ENCODE measurements at places on chromosomes 6 and 20.

- no peak for DNase-seq
These were observed 37.0 kb upstream of the EMILIN3 start for GRCh38 chr20:41403604-41404003.

DNA sequence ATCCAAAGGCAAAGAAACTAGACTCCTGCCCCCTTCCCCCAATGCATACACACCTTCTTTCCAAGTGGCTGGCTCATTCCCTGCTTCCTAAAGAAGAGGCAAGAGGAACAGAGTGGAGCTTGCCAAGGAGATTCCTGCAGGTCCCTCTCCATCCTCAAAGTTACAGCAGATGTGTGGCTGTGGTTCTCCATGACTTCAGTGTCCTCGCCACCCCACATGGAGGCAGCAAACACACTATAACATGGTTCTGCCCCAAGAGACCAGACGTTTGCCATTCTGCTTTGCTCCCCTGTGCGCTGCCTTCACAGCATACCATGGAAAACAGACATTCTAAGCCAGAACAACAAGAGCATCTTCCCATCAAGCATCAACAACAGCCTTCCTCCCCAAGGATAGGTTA is 84.4 kb downstream of the BACH2 start:
- no peak for DNase-seq

- no peak for DNase-seq
These were observed 10.8 kb downstream of the UFL1 start for GRCh38 chr6:96532399-96532798.

DNA sequence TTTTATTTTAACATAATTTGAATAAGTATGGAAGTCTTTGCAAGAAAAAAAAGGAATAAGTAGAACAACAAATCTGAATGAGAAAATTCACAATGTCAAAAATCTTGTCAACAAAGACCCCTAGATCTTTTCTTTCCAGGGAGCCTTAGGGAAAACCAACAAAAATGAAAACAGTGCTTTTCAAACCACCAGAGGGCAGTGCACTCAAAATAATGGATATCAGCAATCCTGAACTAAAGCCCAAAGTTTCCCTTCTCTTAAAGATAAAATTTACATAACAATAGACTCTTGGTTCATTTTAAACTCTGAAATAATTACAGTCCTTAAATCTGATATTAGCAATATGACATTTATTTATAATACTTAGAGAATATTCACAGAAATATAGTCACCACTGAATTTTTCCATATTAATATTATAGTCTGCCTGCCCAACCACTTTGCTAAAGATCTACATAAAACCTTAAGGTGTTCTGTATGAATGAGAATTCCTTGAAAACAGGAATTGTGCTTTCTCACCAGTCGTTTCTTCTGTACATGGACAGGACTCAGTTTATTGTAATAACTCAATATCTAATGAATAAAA is 105.3 kb upstream of the BMP5 start:
- DNase-seq: peak; percentile 56

GRCh38 chr6:119443993-119444641 is 94.6 kb upstream of the MAN1A1 start:
- DNase-seq: no peak

DNA sequence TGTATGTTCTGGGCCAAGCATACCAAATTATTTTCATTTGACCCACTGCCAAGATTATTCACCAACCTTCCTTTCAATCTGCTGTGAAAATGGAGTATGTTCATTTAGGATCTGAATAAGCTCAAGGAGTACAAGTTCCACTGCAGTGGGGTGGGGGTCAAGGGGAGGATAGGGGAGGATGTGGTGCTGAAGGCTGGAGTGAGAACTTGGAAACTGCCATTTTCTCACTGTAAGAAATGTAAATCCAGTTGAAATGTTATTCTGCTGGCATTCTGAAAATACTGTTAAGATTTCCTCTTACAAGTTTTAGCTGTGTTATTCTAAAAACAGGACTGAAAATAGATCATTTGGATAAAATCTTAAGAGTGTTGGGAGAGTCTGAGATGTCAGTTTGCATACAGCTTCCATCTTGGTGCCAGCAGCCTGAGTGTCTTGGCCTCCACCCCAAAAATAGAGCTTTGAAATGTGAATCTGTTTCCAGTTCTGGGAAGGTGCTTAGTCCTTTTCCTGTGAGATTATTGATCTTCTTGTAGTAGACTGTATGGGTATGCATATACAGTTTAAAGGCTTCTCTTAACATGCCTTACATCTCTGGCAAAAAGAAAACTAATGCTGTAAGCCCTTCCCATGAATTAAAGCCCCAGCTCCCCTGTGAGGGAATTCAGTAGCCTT is 84.3 kb downstream of the CTNNBL1 start:
- DNase-seq: no peak

DNA sequence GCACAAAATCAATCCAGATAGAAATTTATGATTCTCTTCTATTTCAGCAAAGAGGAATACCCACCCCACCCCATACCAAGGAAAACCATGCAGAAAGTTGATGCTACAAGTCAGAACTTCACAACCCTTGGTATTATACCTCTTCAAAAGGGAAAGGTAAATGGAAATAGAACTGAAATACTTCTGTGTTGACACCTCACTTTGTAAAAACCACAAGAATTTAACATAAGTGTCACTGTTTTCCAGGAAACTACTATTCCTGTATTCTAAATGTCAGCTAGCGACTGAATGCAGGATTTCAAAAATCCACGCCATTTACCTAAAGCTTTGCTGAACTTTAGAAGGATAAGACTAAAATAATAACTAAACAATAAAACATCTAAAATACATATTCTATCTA is 3.6 kb downstream of the CPNE1 start:
- DNase-seq: peak; percentile 29

DNA sequence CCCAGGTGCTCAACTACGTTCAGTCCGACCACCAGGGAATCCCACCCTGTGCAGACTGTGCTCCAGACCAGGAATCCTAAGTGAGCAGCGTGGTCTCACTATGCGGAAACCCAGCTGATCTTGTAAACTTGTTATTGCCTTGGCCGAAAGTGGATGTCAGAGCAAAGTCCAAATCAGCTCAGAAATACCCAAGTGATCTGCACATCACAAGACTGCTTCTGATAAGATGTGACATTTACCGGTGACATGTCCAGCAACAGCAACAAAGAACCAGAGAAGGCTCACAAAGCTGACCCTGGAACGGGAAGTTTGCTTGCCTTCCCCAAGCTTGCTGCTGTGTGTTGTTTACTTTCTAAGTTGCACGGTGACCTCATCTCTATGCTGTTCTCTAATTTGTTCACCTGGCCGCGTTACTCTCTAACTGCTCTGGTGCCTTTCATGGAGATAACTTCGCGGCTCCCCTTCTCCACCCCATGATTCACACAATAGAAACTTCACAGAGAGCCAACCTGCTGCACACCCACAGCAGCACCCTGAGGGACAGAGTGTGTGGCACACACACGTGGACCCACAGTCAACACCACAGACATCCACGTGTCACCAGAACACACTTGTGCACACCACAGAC is 1.7 kb downstream of the BNIP5 start:
- DNase-seq: no peak

GRCh38 chr20:57332105-57333089 is 2.8 kb downstream of the SPO11 start:
- DNase-seq: no peak

- peak; percentile 18 for DNase-seq
These were observed 175.4 kb upstream of the KCNQ5 start for GRCh38 chr6:72446430-72446829.

- DNase-seq: no peak
These were observed 24.5 kb upstream of the CD83 start for GRCh38 chr6:14092838-14093789.

- DNase-seq: no peak
These were observed 123.8 kb upstream of the AKIRIN2 start for GRCh38 chr6:87825821-87826221.

GRCh38 chr6:149129371-149130077 is 188.0 kb upstream of the TAB2 start:
- DNase-seq: no peak

DNA sequence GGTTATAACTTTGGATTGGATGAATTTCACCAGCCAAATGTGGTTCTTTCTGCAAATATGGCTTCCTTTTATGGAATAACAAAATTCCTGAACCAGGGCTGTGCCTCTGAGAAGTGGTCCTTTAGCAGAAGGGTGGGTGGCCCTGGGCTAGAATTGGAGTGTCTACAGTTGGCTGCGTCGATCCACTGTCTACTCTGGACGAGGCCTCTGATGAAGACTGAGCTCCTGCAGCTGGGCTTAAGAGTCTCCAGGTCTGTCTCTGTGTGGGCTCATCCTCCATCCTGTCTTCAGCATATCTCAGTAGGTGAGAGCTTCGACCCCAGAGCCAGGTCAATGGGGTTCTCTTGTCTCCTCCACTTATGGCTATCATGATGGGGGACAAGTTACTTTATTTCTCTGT is 166.3 kb upstream of the PMEPA1 start:
- DNase-seq: no peak

DNA sequence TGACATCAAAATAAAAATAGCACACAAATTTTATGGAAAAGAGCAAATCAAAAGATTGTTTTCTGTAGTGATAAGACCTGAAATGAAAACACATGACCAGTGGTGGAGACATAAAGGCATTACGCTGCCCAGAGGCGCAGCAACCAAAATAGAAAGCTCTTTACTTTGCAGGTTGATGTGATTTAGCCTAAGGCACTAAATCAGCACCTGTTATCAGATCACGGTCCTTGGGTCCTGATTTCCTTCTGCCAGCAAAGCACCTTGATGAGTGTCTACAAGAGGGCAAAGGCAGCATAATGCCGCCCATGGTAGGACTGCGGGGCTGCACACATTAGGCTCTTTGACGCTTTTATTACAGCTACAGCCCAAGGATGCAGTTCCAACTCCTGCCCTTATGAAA is 19.3 kb upstream of the RAMACL start:
- DNase-seq: no peak

DNA sequence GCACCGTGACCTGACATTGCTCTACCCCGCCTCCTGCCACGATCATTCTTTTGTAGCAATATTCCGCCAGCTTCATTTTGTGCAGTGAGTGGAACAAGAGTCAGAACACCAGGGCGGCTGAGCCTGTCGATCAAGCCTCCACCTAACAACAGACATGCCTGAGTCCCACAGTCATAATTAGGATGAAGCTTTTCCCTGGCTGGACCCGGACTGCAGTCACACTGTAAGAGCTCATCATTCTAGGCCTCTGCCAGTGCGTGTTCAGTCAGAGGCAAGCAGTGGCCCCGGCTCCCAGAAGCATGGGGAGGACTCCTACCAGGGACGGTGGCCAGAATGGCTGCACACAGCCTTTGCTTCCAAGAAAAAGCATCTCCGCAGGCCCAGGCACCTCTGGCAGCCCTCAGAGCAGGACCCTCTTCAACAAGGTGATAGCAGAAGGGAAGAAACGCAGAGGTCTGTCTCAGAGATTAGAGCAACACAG is 23.2 kb upstream of the UNC93A start:
- no peak for DNase-seq

DNA sequence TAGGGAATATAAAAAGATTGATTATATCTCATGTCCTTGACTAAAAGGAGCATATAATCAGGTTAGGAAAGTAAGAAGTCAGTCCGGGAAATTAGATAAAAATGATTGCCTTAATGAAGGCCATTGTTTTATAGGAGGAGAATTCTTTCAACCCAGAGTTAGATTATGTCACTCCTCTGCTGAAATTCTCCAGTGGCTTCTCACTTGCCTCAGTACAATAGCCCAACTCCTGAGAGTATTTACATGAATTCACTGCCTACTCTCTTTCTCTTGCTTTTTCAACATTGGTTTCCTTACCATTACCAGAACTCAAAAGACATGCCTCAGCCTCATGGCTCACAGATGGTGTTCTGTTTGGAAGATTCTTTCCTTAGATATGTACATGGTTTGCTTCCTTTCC is 114.9 kb downstream of the EPHA7 start:
- DNase-seq: peak; percentile 18

DNA sequence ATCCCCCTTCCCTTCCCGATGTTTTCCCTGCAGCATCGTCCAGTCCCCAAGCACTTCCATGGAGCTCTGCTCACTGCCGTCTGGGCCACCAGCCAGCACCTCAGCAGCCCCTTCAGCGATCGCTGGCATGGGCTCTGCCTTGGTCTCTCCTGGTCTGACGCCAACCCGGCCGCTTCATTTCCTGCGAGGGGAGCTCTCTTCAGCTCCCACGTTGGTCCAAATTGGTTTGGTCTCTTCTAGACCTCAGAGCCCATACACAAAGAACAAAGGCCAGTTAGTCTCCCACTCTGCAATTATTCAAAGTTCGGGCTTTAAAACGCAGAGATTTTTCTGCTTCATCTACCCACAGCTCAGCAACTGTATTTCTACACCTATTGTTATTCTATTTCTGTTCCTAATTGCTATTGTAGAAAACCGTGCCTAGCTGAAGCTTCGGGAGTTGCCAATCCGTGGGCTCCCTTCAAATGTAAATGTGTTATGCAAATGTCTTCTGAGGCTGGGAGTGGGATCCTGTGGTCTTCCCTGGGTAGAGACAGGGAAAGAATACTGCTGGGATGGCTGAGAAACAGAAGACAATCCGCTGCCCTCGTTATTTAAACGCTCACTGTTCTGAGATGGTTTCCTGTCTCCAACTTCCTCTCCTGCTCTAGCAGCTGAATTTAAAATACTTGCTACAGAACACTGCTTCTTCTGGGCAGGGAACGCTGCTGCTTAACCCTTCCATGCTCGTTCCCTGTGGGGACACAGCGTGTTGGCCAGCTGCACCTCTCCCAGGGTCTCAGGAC is 154.2 kb upstream of the QKI start:
- DNase-seq: peak; percentile 69

DNA sequence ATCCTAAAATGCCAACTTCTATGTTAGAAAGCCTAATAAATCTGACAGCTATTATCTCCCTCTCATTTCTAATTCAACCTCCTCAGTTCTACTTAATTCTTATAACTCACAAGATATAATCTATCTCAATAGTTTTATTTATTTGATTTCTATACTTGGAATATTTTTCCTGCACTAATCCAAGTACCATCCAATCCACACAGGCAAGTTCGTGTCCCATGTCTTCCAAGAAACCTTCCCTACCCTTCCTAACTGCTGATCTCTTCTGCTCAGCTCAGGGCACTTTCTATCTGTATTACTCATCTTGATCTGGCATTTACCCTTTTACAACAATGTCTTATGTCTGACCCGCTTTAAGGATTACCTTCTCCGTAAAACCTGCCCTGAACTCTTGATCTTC is 18.2 kb downstream of the NCOA5 start:
- no peak for DNase-seq

DNA sequence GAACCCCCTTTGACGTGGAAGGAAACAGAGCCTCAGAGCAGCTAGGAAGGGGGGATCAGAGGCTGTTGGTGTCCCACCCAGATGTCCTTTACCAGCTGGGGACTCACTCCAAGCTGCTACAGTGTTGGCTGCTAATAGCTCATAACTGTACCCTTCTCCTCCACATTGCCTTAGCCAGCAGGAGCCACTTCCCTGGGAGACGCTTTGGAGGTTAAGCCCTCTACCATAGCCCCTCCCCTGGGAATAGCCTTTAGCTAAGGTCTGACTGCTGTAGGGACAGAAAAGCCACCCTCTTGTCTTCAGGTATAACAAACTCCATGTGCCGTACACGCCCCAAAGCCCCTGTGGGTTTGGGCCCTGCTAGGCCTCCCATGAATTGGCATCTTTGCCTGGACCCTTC is 238.6 kb downstream of the LRFN2 start:
- no peak for DNase-seq

- no peak for DNase-seq
These were observed 86.5 kb downstream of the INSM1 start for GRCh38 chr20:20454367-20454766.
